Kidney (tissue), 22 donors: ENCODE measurements at places on chromosomes 6 and 20. TPM values are rescaled to one million over a fixed set of nuclear protein-coding genes. Genes with fewer than 3 reads are reported as not detected.

GLP1R gene
- 0.22 TPM for total RNA-seq

DNA sequence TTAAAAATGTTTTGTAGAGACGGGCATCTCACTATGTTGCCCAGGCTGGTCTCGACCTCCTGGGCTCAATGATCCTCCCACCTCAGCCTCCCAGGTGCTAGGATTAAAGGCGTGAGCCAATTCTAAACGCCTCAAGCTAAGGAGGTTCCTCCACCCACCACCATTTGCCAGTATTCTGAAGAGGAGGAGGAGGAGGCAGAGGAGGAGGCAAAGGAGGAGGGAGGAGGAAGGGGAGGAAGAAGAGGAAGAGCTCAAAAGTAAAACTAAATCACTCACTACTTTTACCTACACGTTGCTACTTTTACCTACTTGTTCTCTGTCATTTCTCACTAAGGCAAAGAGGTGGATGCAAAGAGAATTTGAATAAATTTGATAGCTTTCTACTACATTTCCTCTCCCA is 63.6 kb upstream of the ARID1B start:
- H3K27me3 ChIP-seq = no peaks in the 10 kb centered on the region
- DNase-seq = no peak
- H3K4me1 ChIP-seq = no peaks in the 10 kb centered on the region
- H3K36me3 ChIP-seq = no peaks in the 10 kb centered on the region
- H3K27ac ChIP-seq = no peak overlapping the region

CST4 gene
- total RNA-seq = not detected

- H3K36me3 ChIP-seq = no peaks in the 10 kb centered on the region
- no peaks in the 10 kb centered on the region for H3K4me1 ChIP-seq
- no peak overlapping the region for H3K4me3 ChIP-seq
- no peak overlapping the region for H3K27ac ChIP-seq
Observed at GRCh38 chr6:5663259-5663658, 343.5 kb downstream of the NRN1 start.

SRXN1 gene
- total RNA-seq = 17.4 TPM

EDN1 gene
- total RNA-seq = 16.6 TPM

GRCh38 chr6:108544606-108545005 is 16.1 kb upstream of the FOXO3 start:
- H3K27me3 ChIP-seq = no peaks in the 10 kb centered on the region
- H3K27ac ChIP-seq = no peak overlapping the region
- no peaks in the 10 kb centered on the region for H3K36me3 ChIP-seq
- no peak for DNase-seq

GRCh38 chr6:36367743-36368142 is 19.7 kb downstream of the ETV7 start:
- H3K27me3 ChIP-seq = no peaks in the 10 kb centered on the region
- H3K27ac ChIP-seq = no peak overlapping the region
- H3K36me3 ChIP-seq = no peaks in the 10 kb centered on the region
- DNase-seq = no peak
- no peaks in the 10 kb centered on the region for H3K4me1 ChIP-seq

DNA sequence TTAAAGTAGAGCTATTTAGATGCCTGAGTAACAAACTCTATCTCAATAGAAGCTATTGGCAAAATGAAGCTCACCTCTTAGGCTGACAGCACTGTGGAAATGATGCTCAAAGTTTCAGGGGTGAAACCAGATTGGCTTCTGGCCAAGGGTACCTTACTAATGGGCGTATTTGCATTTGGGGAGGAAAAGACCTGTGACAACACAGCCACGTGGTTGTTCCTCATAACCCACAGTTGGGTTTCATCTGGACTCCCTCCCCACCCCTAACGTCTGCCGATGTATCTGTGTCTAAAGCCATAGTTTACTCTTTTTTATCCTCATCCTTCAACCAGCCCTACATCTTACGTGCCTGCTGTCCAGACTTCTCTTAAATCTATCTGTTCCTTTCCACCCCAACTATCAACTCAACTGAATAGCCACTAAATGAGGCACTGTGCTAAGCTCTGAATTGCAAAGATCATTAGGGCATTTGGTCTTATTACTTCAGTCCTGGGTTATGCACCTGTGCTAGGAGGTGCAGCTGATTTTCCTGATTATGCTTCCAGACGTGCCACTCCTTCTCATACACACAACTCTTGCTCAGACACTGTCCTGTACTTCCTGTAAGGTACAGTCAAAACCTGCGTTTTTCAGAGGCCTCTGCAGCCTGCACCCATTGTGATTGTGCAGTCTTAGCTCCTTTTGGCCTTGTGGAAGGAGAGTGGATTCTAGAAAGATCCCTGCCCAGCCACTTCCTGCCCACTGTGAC is 80.6 kb upstream of the ARMC2 start:
- H3K36me3 ChIP-seq = no peaks in the 10 kb centered on the region
- no peak overlapping the region for H3K4me3 ChIP-seq
- no peak for DNase-seq
- H3K27ac ChIP-seq = no peak overlapping the region
- H3K27me3 ChIP-seq = no peaks in the 10 kb centered on the region
- H3K4me1 ChIP-seq = no peaks in the 10 kb centered on the region

GRCh38 chr20:34647737-34648136 is 29.2 kb downstream of the PIGU start:
- no peak overlapping the region for H3K4me3 ChIP-seq
- no peak overlapping the region for H3K27ac ChIP-seq
- no peak for DNase-seq

DNA sequence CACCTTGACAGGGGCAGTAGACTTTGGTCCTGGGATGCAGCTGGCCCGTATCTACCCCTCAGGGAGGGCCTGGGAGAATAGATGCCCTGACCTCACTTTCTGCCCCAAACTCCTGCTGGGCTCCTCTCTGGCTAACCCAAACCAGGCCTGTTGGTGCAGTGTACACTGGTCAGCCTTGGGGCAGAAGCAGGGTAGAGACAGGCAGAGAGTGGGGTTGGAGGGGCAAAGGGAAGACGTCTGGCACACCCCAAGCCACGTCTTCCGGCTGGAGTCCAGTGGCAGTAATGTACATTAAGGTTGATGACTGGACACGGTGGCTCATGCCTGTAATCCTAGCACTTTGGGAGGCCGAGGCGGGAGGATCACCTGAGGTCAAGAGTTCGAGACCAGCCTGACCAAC is 9.3 kb downstream of the DDR1 start:
- no peaks in the 10 kb centered on the region for H3K4me1 ChIP-seq
- DNase-seq = no peak
- H3K36me3 ChIP-seq = peaks cover 8% of the 10 kb centered on the region
- no peak overlapping the region for H3K27ac ChIP-seq

GRCh38 chr20:51840865-51841264 is 38.5 kb upstream of the SALL4 start:
- H3K4me3 ChIP-seq = no peak overlapping the region
- no peaks in the 10 kb centered on the region for H3K27me3 ChIP-seq
- no peak overlapping the region for H3K27ac ChIP-seq
- no peaks in the 10 kb centered on the region for H3K4me1 ChIP-seq

DNA sequence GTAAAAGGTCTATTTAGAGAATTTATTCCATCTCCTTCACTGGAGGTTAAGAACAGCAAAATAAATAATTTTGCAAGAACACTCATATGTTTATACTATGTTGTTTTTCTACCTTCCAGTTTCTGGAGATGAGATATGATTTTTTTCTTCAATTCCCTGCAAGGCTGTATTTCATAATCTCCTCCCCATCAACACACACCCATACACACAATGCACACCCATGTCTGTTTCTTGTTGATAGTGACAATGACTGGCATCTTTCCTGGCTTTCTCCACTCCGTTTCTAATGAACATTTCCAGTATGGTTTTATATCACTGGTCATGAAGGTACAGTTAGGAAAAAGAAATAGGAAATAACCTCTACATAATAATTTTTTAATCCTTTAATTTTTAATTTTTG is 202.1 kb downstream of the ARHGAP18 start:
- H3K4me3 ChIP-seq = no peak overlapping the region
- no peak for DNase-seq
- H3K27me3 ChIP-seq = no peaks in the 10 kb centered on the region
- peaks cover 2% of the 10 kb centered on the region for H3K36me3 ChIP-seq
- no peak overlapping the region for H3K27ac ChIP-seq
- H3K4me1 ChIP-seq = no peaks in the 10 kb centered on the region
